ENCODE measurements at places on chromosomes 5 and 9.

- DNase-seq = no peak
These were observed 221.3 kb upstream of the FTMT start for GRCh38 chr5:121630402-121630801.

DNA sequence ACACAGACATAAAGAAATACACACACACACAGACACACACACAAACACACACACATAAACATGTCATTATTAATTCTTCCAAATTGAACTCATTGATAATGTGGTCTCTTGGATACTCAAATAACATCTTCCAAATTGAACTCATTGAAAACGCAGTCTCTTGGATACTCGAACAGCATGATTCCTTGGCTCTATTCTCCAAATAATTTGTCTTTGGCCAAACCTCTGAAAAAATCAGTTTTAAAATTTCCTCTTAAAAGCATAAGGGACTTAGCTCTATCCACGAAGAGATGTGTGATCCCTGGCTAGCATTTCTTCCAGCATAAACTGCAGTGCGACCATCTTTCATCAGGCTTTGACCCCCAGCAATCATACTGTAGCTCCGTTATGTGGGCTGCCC lies 296.6 kb downstream of the IRX2 start:
- no peak for DNase-seq

DNA sequence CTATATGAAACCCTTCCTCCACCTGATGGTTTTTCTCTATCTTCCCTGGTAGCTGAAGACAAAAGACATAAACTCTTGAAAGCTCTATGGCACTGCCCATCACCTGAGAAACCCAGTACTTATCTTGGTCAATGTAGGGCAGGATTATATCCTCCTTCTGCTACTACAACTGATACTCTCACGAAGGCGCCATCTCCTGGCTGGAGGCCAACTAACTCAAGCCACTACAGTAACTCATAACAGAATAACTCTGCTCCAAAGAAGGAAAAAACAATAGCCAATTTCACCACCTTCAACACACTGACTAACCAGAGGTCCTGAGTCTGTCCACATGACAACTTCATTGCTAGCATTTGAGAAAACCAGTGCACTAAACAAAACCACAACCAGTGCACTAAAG lies 409.2 kb downstream of the CETN3 start:
- DNase-seq = no peak

DNA sequence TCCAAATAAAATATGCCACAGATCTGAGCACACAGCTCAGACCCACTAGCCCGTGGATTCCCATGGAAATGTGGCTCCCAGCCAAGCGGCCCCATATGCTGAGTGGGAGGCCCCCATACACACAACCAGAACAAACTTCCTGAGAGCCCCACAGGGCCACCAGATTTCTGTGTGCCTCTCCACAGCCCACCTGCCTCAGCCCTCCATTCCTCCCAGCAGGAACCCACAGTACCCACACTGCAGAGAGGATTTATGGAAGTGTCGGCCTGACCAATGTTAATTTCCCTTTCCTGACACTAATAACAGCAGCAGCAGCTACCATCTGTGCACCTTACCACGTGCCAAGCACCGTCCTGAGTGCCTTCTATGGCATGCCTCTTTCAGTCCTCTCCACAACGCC lies 99.3 kb upstream of the SPOCK1 start:
- DNase-seq = no peak

DNA sequence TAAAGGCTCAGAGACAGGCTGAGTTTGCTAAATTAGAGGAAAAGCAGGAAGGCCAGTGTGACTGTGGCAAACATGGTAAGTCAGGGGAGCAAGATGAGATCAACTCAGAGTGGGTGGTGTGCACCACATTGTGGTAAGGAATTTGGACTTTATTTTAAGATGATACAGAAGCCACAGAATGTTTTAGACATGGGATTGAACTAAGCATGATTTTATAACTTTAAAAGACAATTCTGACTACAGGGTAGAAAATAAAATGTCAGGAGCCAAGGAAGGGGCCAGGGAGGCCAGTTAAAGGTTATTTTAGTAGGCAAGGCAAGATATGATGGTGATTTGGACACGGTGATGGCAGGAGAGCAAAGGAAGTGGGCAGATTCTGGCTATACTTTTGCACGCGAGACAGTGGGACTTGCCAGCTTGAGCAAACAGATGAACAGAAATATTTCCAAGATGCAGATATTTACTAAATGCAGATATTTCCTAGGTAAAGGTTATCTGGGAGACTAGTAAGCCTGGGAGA lies 53.9 kb downstream of the TSSK1B start:
- peak; percentile 7 for DNase-seq

GRCh38 chr5:54769072-54769471 lies 216.3 kb downstream of the ESM1 start:
- no peak for DNase-seq

- no peak for DNase-seq
These were observed 45.5 kb downstream of the SPIN1 start for GRCh38 chr9:88433583-88434255.

GRCh38 chr5:126619781-126620180 lies 19.0 kb downstream of the PHAX start:
- DNase-seq = no peak

DNA sequence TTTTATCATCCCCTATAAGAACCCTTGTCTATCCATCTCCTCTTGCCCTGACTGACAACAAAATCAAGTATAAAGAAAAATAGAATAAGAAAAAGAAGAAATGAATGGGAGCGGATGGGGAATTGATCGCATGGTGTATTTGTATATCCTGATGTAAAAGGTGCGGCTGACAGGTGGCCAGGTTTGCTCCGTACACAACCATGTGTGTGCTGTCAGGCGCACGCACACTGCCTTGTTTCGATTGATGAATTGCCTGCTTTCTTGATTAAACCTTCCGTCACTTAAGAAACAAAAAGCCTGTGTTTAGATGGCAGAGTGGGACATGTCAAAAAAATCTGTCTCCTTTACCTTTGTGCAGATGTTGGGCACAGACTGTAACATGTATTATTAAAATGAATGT lies 102.6 kb downstream of the MVB12B start:
- DNase-seq = no peak

DNA sequence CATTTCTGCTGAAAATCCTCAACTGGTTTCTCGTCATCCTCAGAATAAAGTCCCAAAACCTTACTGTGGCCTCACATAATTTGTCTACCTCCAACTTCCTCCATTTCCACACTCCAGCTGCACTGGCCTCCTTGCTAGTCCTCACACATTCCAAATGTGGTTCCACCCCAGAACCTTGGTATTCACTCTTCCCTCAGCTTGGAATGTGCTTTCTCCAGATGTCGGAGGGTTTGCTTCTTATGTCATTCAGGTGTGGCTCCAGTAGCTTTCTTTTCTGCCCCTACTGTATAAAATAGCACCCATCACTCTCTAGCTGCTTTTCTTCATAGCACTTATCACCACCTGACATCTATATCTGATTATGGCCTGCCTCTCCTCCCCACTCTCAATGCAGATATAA lies 102.5 kb upstream of the IFNK start:
- DNase-seq = no peak

GRCh38 chr9:65420771-65421170 lies 135.8 kb upstream of the FOXD4L5 start:
- DNase-seq = no peak

GRCh38 chr5:59709846-59710245 lies 183.7 kb downstream of the PDE4D start:
- DNase-seq = no peak

DNA sequence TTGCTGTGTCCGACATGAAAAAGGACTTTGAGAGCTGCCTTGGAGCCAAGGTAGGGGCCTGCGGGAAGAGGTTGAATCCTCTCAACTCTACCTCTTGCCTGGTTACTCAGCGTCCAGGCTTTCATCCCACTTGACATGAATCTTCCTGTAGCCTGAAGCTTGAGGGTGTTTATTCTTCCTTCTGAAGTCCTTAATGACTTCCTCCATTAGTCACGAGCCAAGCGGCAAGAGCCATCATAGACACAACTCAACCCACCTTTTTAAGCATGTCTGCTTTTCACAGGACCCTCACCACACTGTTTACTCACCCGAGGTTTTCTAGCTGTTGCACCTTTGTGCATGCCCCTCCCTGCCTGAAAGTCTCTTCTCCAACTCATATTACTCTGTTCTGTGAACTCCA lies 40.2 kb downstream of the ACO1 start:
- DNase-seq = no peak

DNA sequence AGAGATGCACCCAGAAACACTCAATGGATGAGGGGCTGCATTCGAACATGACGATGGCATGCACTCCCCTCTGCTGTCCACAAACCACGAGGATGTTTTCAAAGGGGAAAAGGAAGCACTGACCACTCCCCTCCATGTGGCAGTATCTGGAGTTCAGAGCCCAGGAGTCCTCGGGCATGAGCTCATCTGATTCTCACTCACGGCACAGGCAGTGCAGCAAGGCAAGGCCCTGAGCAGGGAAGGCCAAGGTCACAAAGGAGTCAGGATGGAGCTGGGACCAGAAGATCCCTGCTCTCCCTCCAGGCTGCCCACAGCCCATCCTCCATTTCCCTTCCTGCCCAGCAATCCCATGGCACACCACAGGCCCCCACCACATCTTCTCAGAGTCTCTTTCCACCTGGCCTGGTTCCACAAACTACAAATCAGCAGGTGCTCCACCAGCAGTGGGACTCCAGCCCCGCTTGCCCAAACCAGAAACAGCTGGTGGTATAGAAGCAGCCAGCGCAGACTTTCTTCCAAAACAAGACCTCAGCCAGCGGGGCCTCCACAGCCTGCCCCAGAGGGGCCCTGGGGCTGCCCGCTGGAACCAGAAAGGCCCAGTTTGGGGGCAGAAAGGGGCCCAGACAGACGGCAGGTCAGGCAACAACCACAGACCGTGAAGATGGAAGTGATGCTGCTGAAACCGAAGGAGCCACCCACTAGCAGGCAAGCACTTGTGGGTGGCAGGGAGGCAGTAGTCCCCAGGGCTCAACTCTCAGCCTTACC lies 12.2 kb downstream of the TNIP1 start:
- DNase-seq = no peak

- no peak for DNase-seq
These were observed 86.0 kb upstream of the ZNF618 start for GRCh38 chr9:113790093-113790492.

DNA sequence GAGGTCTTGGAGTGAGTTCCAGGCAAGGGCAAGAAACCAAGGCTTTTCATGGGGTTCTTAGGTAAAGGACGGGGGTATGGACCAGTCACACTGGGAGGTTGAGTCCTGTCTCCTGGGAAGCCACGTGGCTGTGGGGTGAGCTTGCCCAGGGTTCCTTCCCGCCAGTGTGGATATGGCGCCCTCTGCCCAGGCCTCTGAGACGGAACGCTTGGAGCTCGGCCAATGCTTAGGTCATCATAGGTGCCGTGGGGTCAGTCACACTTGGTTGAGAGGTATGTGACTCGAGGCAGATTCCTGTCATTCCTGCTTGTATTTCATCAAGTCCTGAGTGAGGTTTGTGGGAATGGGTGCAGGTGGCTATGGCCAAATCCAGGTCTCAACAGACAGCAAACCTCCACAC lies 46.2 kb downstream of the TENT4A start:
- DNase-seq = no peak

DNA sequence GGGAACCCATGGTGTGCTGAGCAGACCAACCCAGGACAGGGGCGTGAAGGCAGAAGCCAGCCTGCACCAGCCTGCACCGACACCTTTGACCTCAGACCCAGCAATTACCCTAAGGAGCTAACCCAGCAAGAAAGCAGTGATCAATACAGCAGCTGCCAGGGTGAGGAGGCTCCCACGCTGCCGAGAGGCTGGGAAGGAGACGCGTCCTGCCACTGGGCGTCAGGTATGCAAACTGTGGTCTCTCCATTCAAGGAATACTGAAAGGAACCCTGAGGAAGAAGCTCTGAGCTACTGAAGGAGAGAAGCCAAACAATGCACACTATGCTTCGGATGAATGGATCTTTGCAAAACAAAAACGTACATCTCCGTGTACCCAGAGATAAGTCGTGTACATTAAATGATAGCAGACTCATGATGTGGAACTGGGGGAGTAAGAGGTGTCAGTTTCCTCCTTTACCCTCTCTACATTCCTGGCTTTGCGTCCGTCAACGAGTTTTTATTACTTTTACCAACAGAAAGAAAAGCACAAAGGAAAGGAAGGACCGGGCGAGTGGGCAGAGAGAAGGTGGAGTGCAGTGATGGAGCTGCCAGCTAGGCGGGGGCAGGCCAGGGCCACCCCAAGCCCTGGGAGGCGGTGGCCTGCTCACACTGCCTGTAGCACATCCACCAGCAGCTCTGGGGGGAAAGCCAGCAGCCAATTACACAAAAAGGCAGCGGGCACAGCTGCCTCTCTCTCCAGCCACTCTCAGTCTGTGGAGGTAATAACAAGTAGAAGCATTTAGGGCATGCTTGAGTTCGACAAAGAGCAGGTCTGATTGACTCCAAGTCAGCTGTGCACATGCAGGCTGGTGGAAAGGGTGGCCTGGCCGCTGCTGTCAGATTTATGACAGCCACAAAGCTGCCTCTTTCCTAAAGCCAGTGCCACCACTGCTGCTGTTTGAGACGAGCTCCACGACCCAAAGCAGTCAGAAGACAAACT lies 29.3 kb downstream of the RASGEF1C start:
- no peak for DNase-seq

DNA sequence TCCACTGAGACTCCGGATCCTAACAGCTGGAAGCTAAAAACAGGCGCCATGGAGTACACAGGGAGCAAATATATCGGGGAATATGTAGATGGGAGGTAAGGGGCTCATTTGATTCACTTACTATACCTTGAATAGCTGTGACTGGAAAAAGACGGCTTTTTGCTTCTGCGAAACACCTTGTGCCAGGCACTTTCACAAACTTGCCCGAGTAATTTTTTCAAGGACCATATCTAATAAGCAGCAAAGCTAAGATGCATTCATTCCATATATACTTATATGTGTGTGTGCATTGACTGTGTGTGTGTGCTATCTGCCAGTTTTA lies 178 bp downstream of the MORN5 start:
- no peak for DNase-seq

- peak; percentile 89 for DNase-seq
These were observed 332.4 kb upstream of the EFNA5 start for GRCh38 chr5:108003178-108003577.

DNA sequence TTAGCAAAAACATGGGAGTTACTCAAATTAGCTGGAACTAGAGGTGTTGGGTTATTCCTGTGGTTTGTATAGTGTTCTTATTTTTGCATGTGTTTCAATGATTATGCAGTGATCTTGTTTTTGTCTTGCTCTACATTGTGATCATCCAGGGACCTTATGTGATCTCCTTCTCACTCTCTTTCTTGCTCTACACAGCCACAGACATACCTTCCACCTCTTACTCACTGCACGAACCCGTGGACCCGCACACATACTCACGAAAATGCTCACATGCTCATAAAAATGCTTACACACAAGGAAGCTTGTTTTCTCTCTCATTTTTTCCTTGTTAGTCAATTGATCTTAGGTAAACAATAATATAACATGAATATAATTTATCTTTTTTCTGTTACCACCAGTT lies 187.1 kb downstream of the KDM4C start:
- DNase-seq = no peak

DNA sequence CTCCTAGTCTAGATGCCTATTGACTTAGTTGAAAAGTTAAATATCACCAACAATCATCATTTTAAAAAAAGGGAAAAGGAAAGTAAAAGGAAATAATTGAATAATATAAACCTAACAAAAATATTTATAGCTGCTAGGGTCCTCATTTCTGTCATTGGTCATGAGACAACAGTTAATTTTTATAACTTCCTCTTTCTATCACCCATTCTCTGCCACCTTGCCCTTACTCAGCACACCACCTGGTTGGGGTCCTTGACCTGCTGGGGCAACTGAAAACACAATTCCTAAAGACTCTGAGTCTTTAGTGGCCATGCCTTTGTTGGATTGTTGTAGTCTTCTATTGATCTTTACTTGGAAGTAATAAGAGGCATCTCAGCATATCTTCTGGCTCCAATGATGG lies 179.5 kb upstream of the MAST4 start:
- no peak for DNase-seq
